ENCODE measurements at places on chromosomes 6 and 20. TPM values are rescaled to one million over a fixed set of nuclear protein-coding genes. Genes with fewer than 3 reads are reported as not detected.

DNA sequence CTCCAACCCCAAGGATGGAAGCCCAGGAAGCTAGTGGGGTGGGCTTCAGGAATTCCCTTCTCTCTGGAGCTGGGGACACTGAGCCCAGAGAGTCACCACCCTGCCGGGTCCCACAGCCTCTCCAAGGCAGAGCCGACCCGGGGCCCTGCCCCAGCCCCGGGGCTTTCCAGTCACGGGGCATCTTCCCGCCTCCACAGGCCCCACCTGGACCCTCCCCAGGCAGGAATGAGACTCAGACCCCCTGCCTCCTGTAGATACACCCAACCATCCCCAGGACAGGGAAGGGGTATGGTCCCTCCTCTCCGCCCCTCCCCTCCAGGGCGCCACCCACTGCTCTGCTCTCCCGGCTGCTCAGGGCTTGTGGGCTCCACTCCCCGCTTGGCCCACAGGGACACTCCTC lies 53.3 kb downstream of the GRM4 start:
- no peak for DNase-seq
- no peak overlapping the region for H3K4me3 ChIP-seq
- H3K27ac ChIP-seq, result no peak overlapping the region
- no peaks in the 10 kb centered on the region for H3K36me3 ChIP-seq
- peaks cover 28% of the 10 kb centered on the region for H3K27me3 ChIP-seq

GRCh38 chr6:22409486-22409885 lies 112.7 kb upstream of the PRL start:
- no peak overlapping the region for H3K27ac ChIP-seq
- no peaks in the 10 kb centered on the region for H3K4me1 ChIP-seq
- H3K27me3 ChIP-seq, result no peaks in the 10 kb centered on the region
- H3K36me3 ChIP-seq, result no peaks in the 10 kb centered on the region

- DNase-seq, result peak; percentile 47
- no peaks in the 10 kb centered on the region for H3K27me3 ChIP-seq
- H3K36me3 ChIP-seq, result peaks cover 47% of the 10 kb centered on the region
- peak overlapping the region; percentile 85 for H3K27ac ChIP-seq
- H3K4me3 ChIP-seq, result peak overlapping the region; percentile 69
Measured at GRCh38 chr6:142855893-142856623, 88.9 kb downstream of the HIVEP2 start.

GRCh38 chr6:44002593-44003344 lies 124.5 kb downstream of the MRPL14 start:
- peaks cover 8% of the 10 kb centered on the region for H3K36me3 ChIP-seq
- H3K27me3 ChIP-seq, result peaks cover 34% of the 10 kb centered on the region
- H3K4me1 ChIP-seq, result peaks cover 34% of the 10 kb centered on the region
- peak overlapping the region; percentile 95 for H3K4me3 ChIP-seq

Gene ALDH5A1
- 20.8 TPM for total RNA-seq

DNA sequence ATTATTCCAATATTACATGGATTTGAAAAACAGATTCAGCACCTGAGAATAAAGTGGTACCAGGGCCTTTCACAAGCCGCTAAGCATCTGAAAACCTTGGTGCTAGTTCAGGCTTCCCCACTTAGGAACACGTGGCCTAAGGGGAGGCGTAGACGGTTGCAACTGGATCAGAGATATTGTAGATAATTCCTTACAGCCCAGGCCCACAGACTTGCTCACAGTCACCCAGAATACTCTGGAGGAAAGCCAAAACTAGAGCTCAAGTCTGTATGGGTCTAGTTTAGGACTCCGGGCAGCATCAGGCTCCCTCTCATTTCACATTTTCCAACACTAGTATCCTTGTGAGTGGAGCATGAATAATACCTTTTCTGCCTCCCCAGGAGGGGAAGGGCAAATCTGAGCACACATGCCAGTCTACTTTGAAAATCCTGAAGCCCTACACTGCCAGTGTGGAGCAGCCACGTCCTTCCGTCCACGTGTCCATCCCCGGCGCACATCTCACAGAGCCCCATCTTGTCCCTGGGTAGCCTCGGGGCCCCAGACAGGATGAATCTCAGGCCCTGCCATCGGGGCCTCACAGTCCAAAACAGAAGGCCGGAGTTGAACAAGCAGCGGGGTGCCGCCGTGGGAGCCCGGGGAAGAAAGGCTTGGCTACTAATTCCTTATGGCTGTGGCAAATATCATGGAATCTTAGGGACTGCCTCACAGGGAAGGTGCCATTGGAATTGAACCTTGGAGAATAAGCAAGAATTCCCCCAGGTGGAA lies 299.3 kb downstream of the NRN1 start:
- no peak for DNase-seq
- H3K36me3 ChIP-seq, result peaks cover 3% of the 10 kb centered on the region
- no peak overlapping the region for H3K4me3 ChIP-seq
- no peak overlapping the region for H3K27ac ChIP-seq
- H3K4me1 ChIP-seq, result peaks cover 19% of the 10 kb centered on the region

Gene ZSCAN23
- 1.1 TPM for total RNA-seq

Gene ORC3
- 36.6 TPM for total RNA-seq

DNA sequence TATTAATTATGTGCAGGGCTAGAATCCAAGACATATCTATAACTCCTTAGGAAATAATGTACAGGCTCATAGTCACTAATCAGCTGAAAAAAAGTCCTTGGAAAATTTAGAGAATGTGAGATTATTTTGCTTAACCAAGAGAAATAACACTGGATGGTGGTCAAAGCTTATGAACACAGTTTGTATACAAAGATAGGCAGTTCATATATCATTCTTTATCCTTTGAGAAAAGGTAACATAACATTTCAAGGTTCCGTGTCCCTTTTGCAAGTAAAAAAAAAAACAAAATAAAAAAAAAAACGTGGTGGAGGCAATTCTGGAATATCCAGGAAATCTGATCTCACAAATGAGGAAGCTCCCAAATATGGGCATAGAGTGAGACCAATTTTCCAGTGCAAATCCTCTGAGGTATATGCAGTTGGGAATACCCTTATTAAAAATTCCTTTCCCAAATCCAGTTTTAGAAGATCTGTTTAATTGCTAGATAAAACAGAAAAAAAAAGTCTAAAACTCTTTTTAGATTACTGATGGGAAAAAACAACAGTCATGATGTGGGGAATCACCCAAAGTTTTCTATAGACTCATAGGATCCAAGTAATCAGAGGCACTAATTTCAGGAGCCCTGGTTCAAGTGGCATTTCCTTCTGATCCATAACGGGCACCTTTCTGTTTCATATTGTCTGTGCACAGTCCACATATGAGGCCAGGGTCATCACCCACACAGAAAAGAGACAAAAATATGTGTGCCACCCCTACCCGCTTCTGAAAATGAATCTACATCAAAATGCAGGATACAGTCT lies 17.7 kb upstream of the TNFAIP3 start:
- H3K27me3 ChIP-seq, result no peaks in the 10 kb centered on the region
- no peaks in the 10 kb centered on the region for H3K36me3 ChIP-seq
- no peak overlapping the region for H3K4me3 ChIP-seq
- peaks cover 36% of the 10 kb centered on the region for H3K4me1 ChIP-seq
- H3K27ac ChIP-seq, result no peak overlapping the region

DNA sequence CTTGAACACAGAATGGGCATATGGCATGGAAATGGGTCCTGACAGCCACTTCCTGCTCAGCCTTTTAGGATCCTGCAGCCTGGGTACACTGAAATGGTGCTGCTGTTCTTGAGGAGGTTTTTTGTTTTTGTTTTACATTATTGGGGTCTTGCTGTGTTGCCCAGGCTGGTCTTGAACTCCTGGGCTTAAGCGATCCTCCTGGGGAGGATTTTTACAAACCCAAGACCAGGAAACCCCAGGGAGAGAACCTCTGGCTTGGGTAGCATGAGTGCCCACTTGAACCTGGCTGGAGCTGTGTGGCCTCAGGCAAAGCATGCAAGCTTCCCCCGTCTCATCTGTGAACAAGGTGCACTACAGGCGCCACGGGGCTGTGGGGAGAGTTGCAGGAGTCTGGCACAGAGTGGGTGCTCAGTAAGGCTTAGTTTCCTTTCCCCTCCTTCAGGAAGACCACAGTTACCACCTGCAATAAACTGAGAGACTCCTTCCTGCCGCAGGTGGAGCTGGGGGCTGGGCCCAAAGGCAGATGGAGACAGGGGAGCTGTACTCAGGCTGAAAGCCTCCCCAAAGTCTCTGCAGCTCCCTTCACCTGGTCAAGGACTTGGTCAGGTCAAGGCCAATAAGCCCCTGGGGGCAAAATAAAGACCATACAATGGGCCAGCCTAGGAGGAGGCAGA lies 1.8 kb downstream of the SLA2 start:
- H3K4me1 ChIP-seq, result peaks cover 35% of the 10 kb centered on the region
- H3K27ac ChIP-seq, result peak overlapping the region; percentile 98

GRCh38 chr6:90224196-90224595 lies 72.4 kb downstream of the BACH2 start:
- H3K27ac ChIP-seq, result peak overlapping the region; percentile 50
- no peaks in the 10 kb centered on the region for H3K27me3 ChIP-seq
- H3K4me1 ChIP-seq, result peaks cover 62% of the 10 kb centered on the region
- H3K4me3 ChIP-seq, result no peak overlapping the region
- no peak for DNase-seq

Gene SYNDIG1
- total RNA-seq, result not detected

DNA sequence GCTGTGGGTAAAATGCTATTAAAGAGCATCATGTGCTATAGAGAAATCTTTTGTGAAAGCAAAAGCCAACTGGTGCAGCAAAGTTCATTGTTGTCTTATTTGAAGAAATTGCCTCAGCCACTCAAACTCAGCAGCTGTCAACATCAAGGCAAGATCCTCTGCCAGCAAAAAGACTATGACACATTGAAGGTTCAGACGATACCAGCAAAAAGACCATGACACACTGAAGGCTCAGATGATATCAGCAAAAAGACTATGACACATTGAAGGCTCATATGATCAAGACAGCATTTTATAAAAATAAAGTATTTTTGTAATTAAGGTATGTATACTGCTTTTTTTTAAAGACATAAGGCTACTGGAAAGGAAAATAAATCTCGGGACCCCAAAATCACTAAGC lies 118.4 kb upstream of the RUNX2 start:
- peaks cover 26% of the 10 kb centered on the region for H3K36me3 ChIP-seq
- no peaks in the 10 kb centered on the region for H3K27me3 ChIP-seq
- peaks cover 36% of the 10 kb centered on the region for H3K4me1 ChIP-seq
- no peak overlapping the region for H3K27ac ChIP-seq
- no peak overlapping the region for H3K4me3 ChIP-seq

DNA sequence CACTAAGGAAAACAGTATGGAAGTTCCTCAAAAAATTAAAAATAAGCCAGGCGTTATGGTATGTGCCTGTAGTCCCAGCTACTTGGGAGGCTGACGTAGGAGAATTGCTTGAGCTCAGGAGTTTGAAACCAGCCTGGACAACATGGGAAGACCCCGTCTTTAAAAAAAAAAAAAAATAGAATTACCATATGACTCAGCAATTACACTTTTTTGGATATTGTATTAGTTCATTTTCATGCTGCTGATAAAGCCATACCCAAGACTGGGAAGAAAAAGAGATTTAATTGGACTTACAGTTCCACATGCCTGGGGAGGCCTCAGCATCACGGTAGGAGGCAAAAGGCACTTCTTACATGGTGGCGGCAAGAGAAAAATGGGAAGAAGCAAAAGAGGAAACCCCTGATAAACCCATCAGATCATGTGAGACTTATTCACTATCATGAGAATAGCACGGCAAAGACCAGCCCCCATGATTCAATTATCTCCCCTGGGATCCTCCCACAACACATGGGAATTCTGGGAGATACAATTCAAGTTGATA lies 10.8 kb upstream of the SMIM29 start:
- no peaks in the 10 kb centered on the region for H3K27me3 ChIP-seq
- H3K27ac ChIP-seq, result no peak overlapping the region
- no peak for DNase-seq
- no peak overlapping the region for H3K4me3 ChIP-seq
- no peaks in the 10 kb centered on the region for H3K36me3 ChIP-seq
- H3K4me1 ChIP-seq, result no peaks in the 10 kb centered on the region

- H3K4me3 ChIP-seq, result peak overlapping the region; percentile 18
- H3K36me3 ChIP-seq, result peaks cover 22% of the 10 kb centered on the region
- no peaks in the 10 kb centered on the region for H3K27me3 ChIP-seq
- H3K27ac ChIP-seq, result peak overlapping the region; percentile 91
- no peak for DNase-seq
- peaks cover 63% of the 10 kb centered on the region for H3K4me1 ChIP-seq
Measured at GRCh38 chr6:106187424-106187982, 101.4 kb downstream of the PRDM1 start.

DNA sequence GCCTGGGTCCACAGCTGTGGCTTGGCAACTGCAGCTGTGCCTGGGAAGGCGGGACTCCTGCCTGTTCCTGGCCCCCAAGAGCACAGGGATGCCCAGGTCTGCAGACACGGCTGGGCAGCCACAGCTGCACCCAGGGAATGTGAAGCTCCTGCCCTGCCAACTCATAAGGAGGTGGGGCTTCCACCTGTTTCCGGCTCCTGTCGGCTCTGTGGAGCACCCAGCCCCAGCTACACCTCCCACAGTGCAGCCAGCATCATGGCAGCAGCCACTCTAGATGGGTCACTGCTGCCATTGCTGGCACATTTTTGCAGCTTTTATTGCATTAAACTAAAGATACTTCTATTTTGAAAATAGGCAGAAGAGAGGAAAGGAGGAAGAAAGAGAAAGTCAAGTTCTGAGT lies 207.9 kb downstream of the SAMD5 start:
- no peak overlapping the region for H3K4me3 ChIP-seq
- H3K27me3 ChIP-seq, result no peaks in the 10 kb centered on the region
- no peaks in the 10 kb centered on the region for H3K4me1 ChIP-seq
- no peak overlapping the region for H3K27ac ChIP-seq
- no peak for DNase-seq

Gene FRK
- total RNA-seq, result 0.07 TPM

- no peaks in the 10 kb centered on the region for H3K4me1 ChIP-seq
- no peak overlapping the region for H3K4me3 ChIP-seq
- no peak for DNase-seq
Measured at GRCh38 chr20:58038123-58038654, 190.3 kb downstream of the ANKRD60 start.

GRCh38 chr6:37483917-37484785 lies 15.5 kb downstream of the CCDC167 start:
- no peak overlapping the region for H3K27ac ChIP-seq
- no peaks in the 10 kb centered on the region for H3K27me3 ChIP-seq
- H3K4me3 ChIP-seq, result no peak overlapping the region
- H3K36me3 ChIP-seq, result peaks cover 25% of the 10 kb centered on the region
- peaks cover 17% of the 10 kb centered on the region for H3K4me1 ChIP-seq
- DNase-seq, result peak; percentile 79

DNA sequence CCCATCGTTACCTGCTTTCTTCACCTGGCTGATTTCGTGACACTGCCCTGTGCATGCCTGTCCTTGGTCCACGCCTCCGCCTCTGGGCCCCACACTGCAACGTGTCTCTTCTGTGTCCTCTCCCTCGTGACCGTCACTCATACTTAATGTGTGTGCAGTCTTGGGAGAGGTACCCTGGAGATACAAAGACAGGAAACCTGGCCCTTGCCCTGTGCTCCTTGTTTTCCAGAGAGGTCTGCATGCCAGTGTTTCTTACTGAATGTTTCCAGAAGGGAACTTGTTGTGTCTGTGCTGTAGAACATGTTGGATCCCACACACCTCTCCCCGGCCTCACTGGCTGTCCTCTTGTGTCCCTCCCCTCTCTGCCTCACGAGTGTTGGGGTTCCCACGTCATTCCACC lies 45.8 kb downstream of the SNX9 start:
- H3K4me3 ChIP-seq, result no peak overlapping the region
- H3K4me1 ChIP-seq, result peaks cover 34% of the 10 kb centered on the region
- peaks cover 22% of the 10 kb centered on the region for H3K36me3 ChIP-seq
- H3K27ac ChIP-seq, result no peak overlapping the region
- no peaks in the 10 kb centered on the region for H3K27me3 ChIP-seq

All from activated CD8-positive, alpha-beta T cell treated with anti-CD3 and anti-CD28 coated beads for 36 hours (primary cell).